ENCODE measurements at places on chromosomes 7 and 10. TPM values are rescaled to one million over a fixed set of nuclear protein-coding genes. Genes with fewer than 3 reads are reported as not detected.
A peak's percentile ranks its signal among the peaks of the same experiment; 100 is the strongest.

DNA sequence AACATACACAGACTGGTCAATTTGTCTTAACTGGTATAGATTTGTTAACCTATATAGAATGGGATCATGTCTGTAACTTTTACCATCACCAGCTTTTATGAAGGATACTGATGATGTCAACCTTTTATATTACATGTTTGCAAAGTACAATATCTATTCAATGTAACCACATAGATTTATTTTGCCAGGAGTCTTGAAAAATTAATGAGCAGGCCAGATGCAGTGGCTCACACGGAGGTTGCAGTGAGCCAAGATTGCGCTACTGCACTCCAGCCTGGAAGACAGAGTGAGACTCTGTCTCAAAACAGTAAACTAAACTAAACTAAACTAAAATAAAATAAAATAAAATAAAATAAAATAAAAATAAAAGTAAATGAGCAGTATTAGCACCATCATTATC, 30.0 kb upstream of the PARD3 start:
- H3K27ac ChIP-seq, result no peak overlapping the region
- no peaks in the 10 kb centered on the region for H3K36me3 ChIP-seq
- no peaks in the 10 kb centered on the region for H3K27me3 ChIP-seq
- DNase-seq, result no peak
- H3K4me1 ChIP-seq, result no peaks in the 10 kb centered on the region
- no peak overlapping the region for H3K4me3 ChIP-seq

- no peaks in the 10 kb centered on the region for H3K27me3 ChIP-seq
- no peak overlapping the region for H3K4me3 ChIP-seq
- H3K4me1 ChIP-seq, result peaks cover 5% of the 10 kb centered on the region
- no peak overlapping the region for H3K27ac ChIP-seq
- DNase-seq, result no peak
These were observed 21.5 kb downstream of the MACROH2A2 start for GRCh38 chr10:70074165-70074564.

The ANKRD22 gene
- total RNA-seq, result not detected

DNA sequence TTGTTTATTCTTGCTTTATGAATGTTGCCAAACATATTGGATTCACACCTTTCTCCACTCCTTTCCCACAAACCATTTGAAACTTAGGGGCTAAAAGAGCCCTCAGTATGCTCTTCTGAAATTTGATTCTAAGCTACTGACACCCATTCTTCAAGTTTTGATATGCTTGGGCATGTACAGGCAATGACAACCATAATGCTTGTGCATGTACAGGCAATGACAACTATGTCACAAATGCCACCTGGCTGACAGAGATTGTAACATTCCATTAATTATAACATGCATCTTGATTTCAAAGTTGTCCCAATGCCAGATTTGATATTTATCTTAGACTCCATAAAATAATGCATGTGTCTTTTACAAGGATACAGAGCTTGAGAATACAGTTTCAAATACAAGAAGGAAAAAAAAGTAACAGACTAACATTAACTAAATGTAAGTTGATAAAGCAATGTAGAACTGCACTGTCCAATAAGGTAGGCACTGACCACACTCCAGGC, 17.5 kb upstream of the CDK1 start:
- no peak overlapping the region for H3K27ac ChIP-seq
- H3K27me3 ChIP-seq, result no peaks in the 10 kb centered on the region
- no peak for DNase-seq
- H3K4me3 ChIP-seq, result no peak overlapping the region

The AKR1C8 gene
- not detected for total RNA-seq

DNA sequence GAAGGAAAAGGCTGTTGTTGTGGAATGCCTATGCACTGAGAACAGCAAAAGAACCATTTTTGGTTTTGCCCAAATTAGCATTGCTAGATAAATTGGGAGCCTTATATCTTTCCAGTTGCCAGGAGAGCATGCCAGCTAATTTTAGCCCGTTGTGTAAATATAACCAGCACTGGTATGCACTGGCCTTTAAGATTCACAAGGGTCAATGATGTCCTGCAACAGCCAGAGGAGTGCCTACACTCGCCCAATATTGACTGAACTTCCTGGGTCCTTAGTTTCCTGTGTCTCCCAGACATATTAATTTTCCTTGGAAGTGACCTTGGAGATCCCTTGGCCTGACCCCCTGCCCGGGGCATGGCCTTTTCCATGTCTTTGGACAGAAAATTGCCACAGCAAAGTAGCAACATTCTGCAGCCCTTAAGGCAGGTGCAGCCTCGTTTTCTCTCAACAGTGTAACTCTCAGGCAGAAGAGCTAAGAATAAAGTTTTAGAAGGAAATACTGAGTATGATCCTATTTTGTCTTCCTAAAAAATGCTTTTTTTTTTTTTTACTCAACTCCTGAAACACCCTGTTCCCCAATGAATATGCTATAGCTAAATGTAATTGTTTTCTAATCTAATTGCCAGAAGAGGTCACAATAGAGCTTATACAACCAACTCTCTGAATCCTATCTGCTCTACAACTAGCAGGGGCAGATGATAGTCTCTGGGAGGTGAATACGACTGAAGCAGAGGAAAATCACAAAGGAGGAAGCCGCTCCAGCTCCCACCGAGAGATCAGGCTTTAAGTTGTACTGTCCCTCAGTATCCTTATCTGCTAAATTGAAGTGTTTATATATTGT, 131.9 kb upstream of the PCGF5 start:
- H3K4me3 ChIP-seq, result no peak overlapping the region
- DNase-seq, result no peak
- H3K4me1 ChIP-seq, result 0 out of 2 replicates have a peak, but pooled peaks cover 3% of the 10 kb centered on the region
- H3K27ac ChIP-seq, result no peak overlapping the region
- no peaks in the 10 kb centered on the region for H3K36me3 ChIP-seq

The DNAJC9 gene
- 85.5 TPM for total RNA-seq

DNA sequence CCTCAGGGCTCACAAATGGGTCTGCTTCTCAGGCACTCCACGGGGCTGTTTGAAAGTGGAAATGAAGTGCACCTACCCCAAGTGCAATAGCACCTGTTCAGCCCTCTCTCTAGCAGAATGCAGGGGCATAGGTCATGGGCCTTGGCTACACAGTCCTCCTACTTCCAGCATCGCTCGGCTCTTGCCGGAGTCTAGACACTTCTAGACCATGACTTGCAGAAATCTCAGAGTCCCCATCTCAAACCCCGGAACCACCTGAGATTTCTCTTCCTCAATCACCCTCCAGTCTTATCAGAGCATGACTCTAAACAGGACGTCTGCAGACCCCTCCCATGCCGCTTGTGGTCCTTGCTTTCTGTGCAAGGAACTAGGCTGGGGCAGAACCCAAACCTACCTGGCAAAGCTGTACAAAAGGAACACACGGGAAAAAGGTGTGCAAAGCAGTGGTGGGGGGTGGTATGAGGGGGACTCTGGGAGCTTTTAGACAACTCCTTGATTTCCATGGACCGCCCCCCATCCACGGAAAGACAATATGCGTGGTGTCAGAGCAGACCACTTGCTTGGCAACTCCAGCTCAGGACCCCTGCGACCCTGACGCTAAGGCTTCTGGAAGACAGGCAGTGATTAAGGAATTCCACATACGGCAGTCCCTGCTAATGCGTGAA, 13.8 kb downstream of the TMEM273 start:
- peaks cover 22% of the 10 kb centered on the region for H3K4me1 ChIP-seq
- DNase-seq, result no peak
- H3K4me3 ChIP-seq, result no peak overlapping the region
- no peaks in the 10 kb centered on the region for H3K27me3 ChIP-seq

GRCh38 chr7:2181077-2181854, 51.5 kb downstream of the MAD1L1 start:
- H3K27ac ChIP-seq, result no peak overlapping the region
- H3K4me1 ChIP-seq, result peaks cover under 1% of the 10 kb centered on the region
- H3K4me3 ChIP-seq, result no peak overlapping the region

DNA sequence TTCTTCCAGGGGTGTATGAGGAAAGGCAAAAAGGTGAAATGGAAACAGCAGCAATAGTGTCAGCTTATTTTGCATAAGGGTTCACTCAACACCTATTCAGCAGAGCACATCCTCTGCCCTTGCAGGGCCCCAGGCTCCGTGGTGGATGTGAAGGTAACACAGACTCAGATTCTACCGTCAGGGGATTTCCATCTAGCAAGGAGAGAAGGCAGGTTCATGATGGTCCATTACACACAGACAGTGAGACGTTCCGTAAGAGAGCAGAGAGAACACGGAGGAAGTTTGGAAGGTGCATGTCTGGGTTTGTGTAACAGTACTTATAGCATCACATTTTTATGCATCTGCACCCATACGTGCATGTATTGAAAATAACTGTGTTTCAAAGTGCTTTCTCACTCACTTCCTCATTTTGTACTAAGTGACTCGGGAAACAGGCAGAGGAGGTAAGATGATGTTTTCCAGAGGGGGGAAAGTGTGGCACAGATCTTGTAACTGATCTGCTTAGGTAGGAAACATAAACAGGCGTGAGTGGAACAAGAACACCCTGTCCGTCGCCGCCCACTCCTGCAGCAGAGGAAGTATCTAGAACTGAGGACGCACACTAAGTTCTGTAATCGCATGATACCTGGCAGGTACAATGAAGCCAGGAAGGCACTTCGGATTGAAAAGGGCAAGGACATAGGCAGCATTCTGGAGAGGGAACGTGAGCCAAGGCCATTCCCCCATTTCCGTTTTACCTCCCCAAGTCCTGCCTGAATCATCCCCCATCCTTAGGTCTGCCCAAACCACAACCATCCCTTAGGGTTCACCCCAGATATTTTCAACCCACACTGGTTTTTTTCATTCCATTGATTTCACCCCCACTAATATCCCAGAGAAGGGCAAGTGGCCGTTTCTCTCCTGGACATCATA, 1.0 kb upstream of the ENO4 start:
- no peaks in the 10 kb centered on the region for H3K36me3 ChIP-seq
- peaks cover 41% of the 10 kb centered on the region for H3K27me3 ChIP-seq
- DNase-seq, result no peak
- no peaks in the 10 kb centered on the region for H3K4me1 ChIP-seq
- H3K27ac ChIP-seq, result no peak overlapping the region

GRCh38 chr7:130387628-130388403, 7.5 kb downstream of the CPA1 start:
- DNase-seq, result peak; percentile 91
- peaks cover 28% of the 10 kb centered on the region for H3K4me1 ChIP-seq
- H3K27ac ChIP-seq, result peak overlapping the region; percentile 74
- H3K27me3 ChIP-seq, result no peaks in the 10 kb centered on the region
- no peak overlapping the region for H3K4me3 ChIP-seq
- no peaks in the 10 kb centered on the region for H3K36me3 ChIP-seq

DNA sequence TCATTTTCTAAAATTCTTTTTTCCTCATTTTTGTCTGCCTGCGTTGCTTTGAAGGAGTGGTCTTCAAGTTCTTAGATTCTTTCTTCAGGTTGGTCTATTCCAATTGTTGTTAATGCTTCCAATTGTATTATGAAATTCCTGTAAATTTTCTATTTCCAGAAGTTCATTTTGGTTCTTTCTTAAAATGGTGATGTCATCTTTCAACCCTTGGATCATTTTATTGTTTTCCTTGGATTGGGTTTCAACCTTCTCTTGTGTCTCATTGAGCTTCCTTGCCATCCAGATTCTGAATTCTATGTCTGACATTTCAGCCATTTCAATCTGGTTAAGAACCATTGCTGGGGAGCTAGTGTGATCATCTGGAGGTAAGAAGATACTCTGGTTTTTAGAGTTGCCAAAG, 33.1 kb downstream of the PNLIPRP2 start:
- H3K27ac ChIP-seq, result no peak overlapping the region
- H3K4me1 ChIP-seq, result no peaks in the 10 kb centered on the region
- H3K27me3 ChIP-seq, result 0 out of 2 replicates have a peak, but pooled peaks cover 5% of the 10 kb centered on the region
- no peak for DNase-seq

GRCh38 chr10:104622598-104623209, 18.4 kb upstream of the SORCS3 start:
- DNase-seq, result no peak
- H3K4me1 ChIP-seq, result no peaks in the 10 kb centered on the region
- no peak overlapping the region for H3K4me3 ChIP-seq
- H3K27me3 ChIP-seq, result no peaks in the 10 kb centered on the region
- H3K27ac ChIP-seq, result no peak overlapping the region

DNA sequence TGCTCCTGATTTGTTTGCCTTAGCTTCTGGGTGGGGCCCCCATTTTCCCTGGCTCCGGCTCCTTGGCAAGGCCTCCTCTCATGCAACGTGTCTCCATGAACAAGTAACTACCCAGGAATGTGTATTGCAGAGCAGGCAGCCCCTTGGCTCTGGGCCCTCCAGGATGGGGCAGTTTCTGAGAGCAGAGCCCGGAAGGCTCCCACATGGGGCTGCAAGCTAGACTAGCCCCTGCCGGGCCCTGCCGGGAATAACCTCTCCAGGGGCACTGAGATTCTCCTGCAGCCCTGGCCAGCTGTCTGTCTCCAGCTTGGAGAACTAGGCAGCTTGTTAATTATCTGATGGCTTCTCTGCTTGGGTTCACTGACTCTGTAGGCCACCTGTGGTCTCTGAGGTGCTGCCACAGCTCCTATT, 184.0 kb upstream of the INHBA start:
- peaks cover 51% of the 10 kb centered on the region for H3K4me1 ChIP-seq
- no peaks in the 10 kb centered on the region for H3K36me3 ChIP-seq
- DNase-seq, result peak; percentile 87
- H3K27me3 ChIP-seq, result no peaks in the 10 kb centered on the region
- peak overlapping the region; percentile 78 for H3K27ac ChIP-seq
- no peak overlapping the region for H3K4me3 ChIP-seq

DNA sequence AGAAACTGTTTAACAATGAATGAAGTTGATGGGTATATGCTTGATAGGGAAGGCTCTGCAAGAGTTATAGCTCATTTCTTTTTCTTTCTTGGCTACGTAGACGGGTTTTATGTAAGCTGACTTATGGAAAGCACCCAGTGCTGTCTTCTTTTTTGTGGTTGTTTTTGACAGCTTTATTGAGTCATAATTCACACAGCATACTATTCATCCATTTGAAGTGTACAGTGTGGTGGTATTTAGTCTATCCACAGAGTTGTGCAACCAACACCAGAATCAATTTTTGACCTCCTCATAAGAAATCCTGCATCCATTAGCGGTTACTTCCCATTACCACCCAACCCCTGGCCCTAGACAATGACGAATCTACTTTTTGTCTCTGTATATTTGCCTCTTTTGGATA, 240.6 kb upstream of the KIAA1217 start:
- no peak overlapping the region for H3K27ac ChIP-seq
- H3K27me3 ChIP-seq, result no peaks in the 10 kb centered on the region
- no peaks in the 10 kb centered on the region for H3K4me1 ChIP-seq
- no peak for DNase-seq
- H3K36me3 ChIP-seq, result no peaks in the 10 kb centered on the region

The ASZ1 gene
- total RNA-seq, result not detected

The GIMAP1 gene
- total RNA-seq, result not detected

GRCh38 chr10:70247360-70247759, 14.1 kb upstream of the PPA1 start:
- no peak for DNase-seq
- H3K4me1 ChIP-seq, result no peaks in the 10 kb centered on the region
- H3K36me3 ChIP-seq, result no peaks in the 10 kb centered on the region
- no peak overlapping the region for H3K4me3 ChIP-seq
- H3K27me3 ChIP-seq, result peaks cover 19% of the 10 kb centered on the region

- H3K27ac ChIP-seq, result no peak overlapping the region
- H3K4me3 ChIP-seq, result no peak overlapping the region
- H3K27me3 ChIP-seq, result peaks cover 54% of the 10 kb centered on the region
- H3K4me1 ChIP-seq, result no peaks in the 10 kb centered on the region
- no peaks in the 10 kb centered on the region for H3K36me3 ChIP-seq
These were observed 90.7 kb downstream of the UNCX start for GRCh38 chr7:1323178-1324027.

All from SJSA1 (cell line).